Tongue (tissue), 3 donors: ENCODE measurements at places on chromosomes 1 and 21.
A peak's percentile ranks its signal among the peaks of the same experiment; 100 is the strongest.

GRCh38 chr1:145916745-145917144 is 1.8 kb downstream of the PEX11B start:
- DNase-seq: no peak

DNA sequence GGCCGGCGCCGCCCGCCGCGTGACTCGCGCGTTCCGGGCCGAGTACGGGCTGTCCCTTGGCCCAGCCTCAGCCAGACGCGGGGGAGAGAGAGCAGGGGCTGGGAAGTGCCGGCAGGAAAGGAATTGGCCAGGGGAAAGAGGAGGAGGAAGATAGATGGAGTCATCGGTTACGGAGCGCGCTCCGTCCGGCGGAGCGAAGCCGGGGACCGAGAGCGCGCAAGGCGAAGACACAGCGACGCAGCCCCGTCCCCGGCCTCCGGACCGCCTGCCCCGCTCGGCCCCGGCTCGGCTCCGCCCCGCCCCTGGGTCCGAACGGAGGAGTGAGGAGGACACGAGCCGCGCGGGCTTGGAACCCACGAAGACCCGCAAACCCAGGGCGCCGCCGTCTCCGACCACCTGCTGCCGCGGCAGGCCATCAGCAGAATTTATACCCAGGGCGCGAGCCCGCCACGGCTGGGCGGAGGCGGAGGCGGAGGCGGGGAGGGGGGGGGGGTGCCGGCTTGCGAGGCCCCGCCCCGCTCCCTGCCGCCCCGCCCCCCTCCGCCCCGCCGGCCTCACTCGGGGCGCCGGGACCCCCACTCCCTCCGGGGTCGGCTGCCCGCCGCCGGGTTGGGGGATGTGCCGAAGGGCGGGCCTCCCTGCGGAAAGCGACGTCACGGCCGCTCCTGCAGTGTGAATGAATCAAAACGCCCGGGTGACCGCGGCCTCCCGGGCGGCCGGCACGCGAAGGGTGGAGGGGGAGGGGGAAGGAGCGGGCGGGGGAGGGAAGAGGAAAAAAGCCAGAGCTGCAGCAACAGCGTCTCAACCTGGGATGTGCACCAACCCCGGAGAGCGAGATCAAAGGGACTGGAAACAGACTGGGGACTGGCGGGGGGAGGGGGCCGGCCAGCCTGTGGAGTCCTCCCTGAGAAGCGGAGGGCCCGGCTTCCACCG is at the start of gene LHX4:
Gene LHX4, plus strand, starts transcription at position 782 of the 933 bp plus-strand sequence. CDS start 266 bp downstream, outside the sequence.
- DNase-seq: peak; percentile 44

- DNase-seq: no peak
Measured at GRCh38 chr1:192764675-192765074, 44.2 kb upstream of the RGS2 start.

- DNase-seq: no peak
Measured at GRCh38 chr1:60924964-60925798, 157.2 kb upstream of the NFIA start.

- DNase-seq: peak; percentile 48
Measured at GRCh38 chr1:112396653-112397471, 848 bp downstream of the CTTNBP2NL start.

DNA sequence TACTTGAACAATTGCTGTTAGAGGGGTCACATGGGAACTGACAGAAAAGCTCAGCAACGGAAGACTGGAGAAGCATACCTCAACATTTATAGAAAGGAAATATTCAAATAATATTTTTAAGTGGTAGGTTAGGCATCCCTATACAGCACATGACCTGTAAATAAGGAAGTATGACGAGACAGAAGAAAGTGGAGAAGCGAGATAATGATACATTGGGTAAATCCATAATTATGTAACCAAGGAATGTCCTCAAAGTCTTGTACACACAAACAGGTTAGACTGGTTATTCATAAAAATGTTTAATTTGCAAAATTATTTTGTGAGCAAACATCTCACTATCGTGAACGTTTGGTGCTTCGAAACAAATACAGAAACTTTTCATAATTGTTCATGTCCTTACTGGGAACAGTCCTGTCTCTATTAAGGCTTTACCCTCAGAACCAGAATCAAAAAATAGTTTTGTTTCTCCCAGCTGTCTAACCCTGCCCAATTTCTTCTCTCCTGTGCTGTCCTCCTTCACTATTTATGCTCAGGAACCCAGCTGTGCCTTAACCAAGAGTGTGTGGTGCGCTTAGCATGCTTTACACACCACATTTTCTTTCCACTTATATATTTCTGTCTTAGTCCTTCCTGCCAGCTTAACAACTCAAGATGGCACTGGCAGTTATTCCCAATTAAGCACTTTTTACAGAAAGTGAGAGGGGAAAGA is 10.2 kb downstream of the KMO start:
- DNase-seq: no peak

- DNase-seq: no peak
Measured at GRCh38 chr1:206804156-206804737, 32.0 kb upstream of the IL10 start.

- DNase-seq: no peak
Measured at GRCh38 chr1:178161516-178161915, 67.6 kb downstream of the RASAL2 start.

GRCh38 chr1:65459397-65459768 is 38.9 kb downstream of the LEPR start:
- no peak for DNase-seq

GRCh38 chr1:62643283-62643682 is 44.9 kb downstream of the DOCK7 start:
- DNase-seq: no peak

- peak; percentile 59 for DNase-seq
Measured at GRCh38 chr1:37362594-37363385, 111.6 kb upstream of the ZC3H12A start.
